Activated CD4-positive, alpha-beta memory T cell treated with anti-CD3 and anti-CD28 coated beads for 36 hours (primary cell): ENCODE measurements at places on chromosomes 1 and 21. TPM values are rescaled to one million over a fixed set of nuclear protein-coding genes. Genes with fewer than 3 reads are reported as not detected.

The PBXIP1 gene
- total RNA-seq: 57.3 TPM

GRCh38 chr1:15400627-15401026 is 9.1 kb upstream of the EFHD2 start:
- no peak overlapping the region for H3K27ac ChIP-seq
- no peak overlapping the region for H3K4me3 ChIP-seq
- H3K36me3 ChIP-seq: no peaks in the 10 kb centered on the region
- no peaks in the 10 kb centered on the region for H3K27me3 ChIP-seq
- no peak for DNase-seq

The UMODL1 gene
- not detected for total RNA-seq

The HECTD3 gene
- 25.0 TPM for total RNA-seq

- H3K27me3 ChIP-seq: no peaks in the 10 kb centered on the region
- no peaks in the 10 kb centered on the region for H3K4me1 ChIP-seq
- no peak overlapping the region for H3K4me3 ChIP-seq
- no peak overlapping the region for H3K27ac ChIP-seq
- H3K36me3 ChIP-seq: no peaks in the 10 kb centered on the region
These were observed 338.4 kb upstream of the TMPRSS15 start for GRCh38 chr21:18741954-18742353.

DNA sequence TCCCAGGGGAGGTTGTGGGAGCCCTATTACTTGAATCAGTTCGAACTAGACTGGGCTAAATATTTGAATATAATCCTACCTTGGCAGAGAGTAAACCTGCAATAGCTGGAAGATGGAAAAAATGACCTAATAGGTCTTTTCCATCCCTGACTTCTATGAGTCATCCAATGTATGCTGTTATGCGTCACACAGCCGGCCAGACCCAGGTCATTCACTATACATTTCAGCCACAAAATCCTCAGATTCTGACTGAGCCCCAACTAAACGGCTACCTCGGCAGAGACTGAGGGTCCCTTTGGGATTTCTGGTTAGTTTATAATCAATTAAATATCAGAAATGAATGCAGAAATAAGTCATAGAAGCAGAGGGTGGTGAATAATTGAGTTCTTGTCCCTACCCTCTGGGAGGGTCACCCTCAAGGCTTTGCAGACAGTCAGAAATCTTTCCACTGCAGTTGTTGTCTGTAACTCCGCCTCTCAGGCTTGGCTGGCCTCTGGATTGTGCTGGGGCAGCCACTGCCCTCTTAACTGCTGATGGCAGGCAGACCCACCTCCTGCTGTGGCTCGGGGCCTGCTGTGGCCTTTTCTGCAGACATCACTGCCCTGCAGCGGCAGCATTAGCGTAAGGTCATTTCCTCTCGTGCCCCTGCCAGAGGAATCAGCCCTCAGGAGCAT is 240.5 kb downstream of the TGFB2 start:
- H3K4me1 ChIP-seq: no peaks in the 10 kb centered on the region
- DNase-seq: no peak

The TNN gene
- total RNA-seq: not detected

The MX2 gene
- total RNA-seq: 26.9 TPM

- no peak overlapping the region for H3K4me3 ChIP-seq
- no peak for DNase-seq
- peaks cover 2% of the 10 kb centered on the region for H3K4me1 ChIP-seq
- no peaks in the 10 kb centered on the region for H3K27me3 ChIP-seq
- no peak overlapping the region for H3K27ac ChIP-seq
These were observed 14.5 kb upstream of the ERRFI1 start for GRCh38 chr1:8040586-8040985.

GRCh38 chr1:75522389-75522788 is 88.5 kb downstream of the SLC44A5 start:
- DNase-seq: no peak
- H3K36me3 ChIP-seq: no peaks in the 10 kb centered on the region
- peaks cover 5% of the 10 kb centered on the region for H3K27me3 ChIP-seq

DNA sequence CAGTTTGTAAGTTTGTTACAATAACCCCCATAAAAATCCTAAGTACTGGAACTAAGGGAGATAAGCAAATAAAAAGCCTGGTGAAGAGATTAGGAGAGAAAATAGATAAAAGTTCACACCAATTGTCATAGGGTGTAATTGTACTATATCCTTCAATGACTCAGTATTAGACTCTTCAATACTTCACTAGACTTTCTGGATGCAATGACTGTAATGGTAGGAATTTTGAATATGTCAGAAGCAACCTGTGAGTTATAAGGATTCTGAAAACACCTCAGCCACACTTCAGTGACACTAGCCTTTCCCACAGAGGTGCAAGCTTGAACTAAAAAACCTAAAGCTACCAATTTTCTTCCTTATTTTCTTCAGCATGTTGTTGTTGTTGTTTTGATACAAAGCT is 147.9 kb downstream of the PTGER3 start:
- DNase-seq: no peak
- no peaks in the 10 kb centered on the region for H3K4me1 ChIP-seq
- H3K27ac ChIP-seq: no peak overlapping the region
- H3K36me3 ChIP-seq: no peaks in the 10 kb centered on the region

GRCh38 chr1:202234331-202235002 is 40.9 kb downstream of the LGR6 start:
- H3K27ac ChIP-seq: no peak overlapping the region
- no peak for DNase-seq
- peaks cover 15% of the 10 kb centered on the region for H3K27me3 ChIP-seq
- H3K4me3 ChIP-seq: no peak overlapping the region
- no peaks in the 10 kb centered on the region for H3K36me3 ChIP-seq
- H3K4me1 ChIP-seq: peaks cover 7% of the 10 kb centered on the region

DNA sequence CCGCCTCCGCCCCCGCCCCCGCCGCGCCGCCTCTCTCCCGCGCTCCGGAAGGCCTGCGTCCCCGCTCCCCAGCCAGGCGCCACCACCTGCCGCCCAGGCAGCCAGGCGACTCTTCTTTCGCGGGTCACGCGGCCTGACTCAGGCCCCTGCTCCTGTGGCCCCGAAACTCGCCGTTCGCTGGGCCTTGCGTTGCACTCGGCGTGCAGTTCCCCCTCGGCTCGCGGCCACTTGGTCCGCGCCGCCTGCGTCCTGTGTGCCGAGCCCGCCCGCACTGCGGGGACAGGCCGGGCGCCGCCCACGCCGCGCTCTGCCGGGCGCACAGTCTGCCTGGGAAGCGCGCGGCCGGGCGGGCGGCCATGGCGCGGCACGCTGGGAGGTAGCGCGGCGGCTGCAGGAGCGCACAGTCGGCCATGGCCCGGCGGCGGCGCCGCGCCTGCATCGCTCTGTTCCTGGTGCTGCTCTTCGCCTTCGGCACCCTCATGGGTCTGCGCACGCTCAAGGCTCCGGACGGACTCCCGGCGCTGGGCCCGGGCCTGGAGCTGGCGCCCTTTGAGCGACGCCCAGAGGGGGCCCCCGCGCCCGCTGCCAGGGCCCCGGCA is at the start of gene MANEAL:
MANEAL (plus strand) TSS at position 75 of the 599 bp plus-strand sequence; CDS start at position 411, 336 bp downstream.
- peak within 1 kb of the TSS; percentile 59 for H3K4me3 ChIP-seq
- peaks cover 19% of the 10 kb centered on the region for H3K4me1 ChIP-seq
- no peak within 1 kb of the TSS for H3K27ac ChIP-seq
- H3K36me3 ChIP-seq: no peaks in the 10 kb centered on the region

- no peaks in the 10 kb centered on the region for H3K27me3 ChIP-seq
- peaks cover 14% of the 10 kb centered on the region for H3K4me1 ChIP-seq
- peak; percentile 75 for DNase-seq
- no peak overlapping the region for H3K4me3 ChIP-seq
- H3K27ac ChIP-seq: no peak overlapping the region
These were observed 58.4 kb upstream of the COL6A1 start for GRCh38 chr21:45923146-45923545.

DNA sequence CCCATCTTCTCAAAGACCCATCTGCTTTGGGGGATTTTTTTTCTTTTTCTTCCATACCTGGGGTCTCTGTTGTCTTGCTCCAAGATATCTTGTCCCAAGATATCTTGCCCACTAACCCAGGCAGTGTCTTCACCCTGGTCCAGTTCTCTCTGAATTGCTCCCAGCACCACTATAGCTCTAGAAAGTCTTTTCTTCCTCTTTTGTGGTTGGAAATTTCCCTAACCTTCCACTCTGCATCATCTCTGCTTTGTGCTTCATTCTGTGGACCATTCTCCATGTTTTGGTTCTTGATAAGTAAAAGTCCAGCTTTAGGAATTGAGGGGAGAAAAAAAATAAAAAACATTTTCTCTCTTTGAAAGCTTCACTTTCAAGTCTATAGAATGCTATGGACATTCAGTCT is 20.9 kb downstream of the STYXL2 start:
- DNase-seq: no peak
- no peaks in the 10 kb centered on the region for H3K36me3 ChIP-seq
- no peak overlapping the region for H3K4me3 ChIP-seq
- no peaks in the 10 kb centered on the region for H3K27me3 ChIP-seq
- peaks cover 13% of the 10 kb centered on the region for H3K4me1 ChIP-seq

DNA sequence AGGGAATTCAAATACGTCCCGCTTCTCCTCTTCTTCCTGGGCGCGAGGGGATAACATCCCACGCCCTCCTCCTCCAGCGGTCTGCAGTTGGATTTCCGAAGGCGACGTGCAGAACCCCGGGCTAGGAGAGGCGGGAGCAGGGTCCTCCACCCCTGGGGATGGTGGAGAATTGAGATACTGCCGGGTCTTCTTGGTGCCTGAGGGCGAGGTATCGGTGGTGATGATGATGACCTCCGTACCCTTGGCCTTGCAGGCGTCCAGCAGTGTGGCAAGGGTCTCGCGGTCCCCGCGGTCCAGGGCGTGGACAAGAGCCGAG is 3.2 kb upstream of the LIX1L start:
- peak overlapping the region; percentile 75 for H3K27ac ChIP-seq
- no peaks in the 10 kb centered on the region for H3K27me3 ChIP-seq
- peaks cover 46% of the 10 kb centered on the region for H3K4me1 ChIP-seq
- H3K36me3 ChIP-seq: peaks cover 1% of the 10 kb centered on the region

DNA sequence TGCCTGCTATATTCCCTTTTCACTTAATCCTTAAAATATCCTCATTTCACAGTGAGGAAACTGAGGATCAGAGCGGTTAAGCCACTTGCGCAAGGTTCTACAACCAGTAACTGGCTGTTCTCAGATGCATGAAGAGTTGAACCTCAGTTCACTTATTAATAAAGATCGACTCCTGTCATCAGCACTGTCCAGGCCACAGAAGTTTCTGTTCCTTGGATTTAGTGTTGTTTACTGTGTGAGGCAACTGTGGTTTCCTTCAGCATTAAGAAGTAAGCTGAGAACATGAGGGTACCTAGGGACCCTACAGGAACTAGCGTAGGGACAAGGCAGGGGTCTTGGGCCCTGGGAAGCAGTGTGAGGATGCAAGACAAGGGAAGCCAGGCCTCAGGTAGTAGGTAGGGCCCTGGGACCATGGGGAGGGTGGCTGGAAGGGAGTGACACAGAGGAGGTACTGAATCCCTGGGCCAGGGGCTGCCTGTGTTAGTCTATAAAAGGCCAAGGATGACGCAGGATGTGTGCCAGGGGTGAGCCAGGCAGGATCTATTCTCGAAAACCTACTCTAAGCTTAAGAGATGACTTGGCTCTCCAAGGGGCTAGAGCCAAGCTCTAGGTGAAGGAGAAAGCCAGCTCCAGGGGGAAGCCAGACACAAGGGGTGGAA is 181.2 kb upstream of the CSF3R start:
- H3K27me3 ChIP-seq: no peaks in the 10 kb centered on the region
- no peaks in the 10 kb centered on the region for H3K36me3 ChIP-seq
- no peak overlapping the region for H3K4me3 ChIP-seq
- H3K4me1 ChIP-seq: no peaks in the 10 kb centered on the region
- no peak overlapping the region for H3K27ac ChIP-seq

The S100A16 gene
- total RNA-seq: not detected

DNA sequence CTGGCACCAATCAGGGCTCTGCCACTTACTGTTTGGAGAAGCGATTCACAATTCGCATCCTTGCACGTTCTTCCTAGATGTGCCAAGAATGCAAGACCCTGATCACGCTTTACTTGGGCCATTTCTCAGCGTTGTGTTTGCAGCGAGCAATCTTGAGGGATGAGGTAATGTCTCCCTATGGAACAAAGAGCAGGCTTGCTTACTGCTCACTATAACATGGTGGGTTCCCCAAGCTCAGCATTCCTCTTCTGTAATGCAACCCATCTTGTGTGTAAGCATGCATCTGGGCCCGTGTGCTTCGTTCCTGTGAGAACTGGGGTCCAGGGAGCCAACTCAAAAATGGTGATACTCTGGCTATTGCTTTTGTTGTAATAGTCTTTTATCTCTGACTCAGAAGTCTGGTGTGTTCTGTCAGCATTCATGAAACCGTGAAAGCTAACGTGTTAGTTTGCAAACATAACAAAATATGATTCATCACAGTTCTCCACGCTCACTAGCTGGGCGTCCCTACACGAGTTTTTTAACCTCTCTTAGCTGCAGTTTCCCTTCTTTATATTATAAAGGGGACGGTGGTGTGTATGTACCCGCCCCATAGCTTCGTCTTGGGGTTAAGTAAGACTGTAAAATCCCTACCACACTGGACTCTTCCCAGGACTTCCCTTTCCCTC is 33.3 kb downstream of the DNTTIP2 start:
- no peak for DNase-seq
- H3K4me3 ChIP-seq: peak overlapping the region; percentile 88
- peaks cover 4% of the 10 kb centered on the region for H3K27me3 ChIP-seq
- peaks cover 5% of the 10 kb centered on the region for H3K36me3 ChIP-seq

GRCh38 chr1:115193046-115193828 is 103.9 kb upstream of the TSPAN2 start:
- H3K4me1 ChIP-seq: no peaks in the 10 kb centered on the region
- DNase-seq: no peak
- H3K27ac ChIP-seq: no peak overlapping the region
- no peaks in the 10 kb centered on the region for H3K36me3 ChIP-seq

GRCh38 chr21:33940164-33940880 is 24.7 kb upstream of the ATP5PO start:
- no peaks in the 10 kb centered on the region for H3K27me3 ChIP-seq
- H3K4me1 ChIP-seq: peaks cover 73% of the 10 kb centered on the region

The F3 gene
- total RNA-seq: 0.15 TPM

DNA sequence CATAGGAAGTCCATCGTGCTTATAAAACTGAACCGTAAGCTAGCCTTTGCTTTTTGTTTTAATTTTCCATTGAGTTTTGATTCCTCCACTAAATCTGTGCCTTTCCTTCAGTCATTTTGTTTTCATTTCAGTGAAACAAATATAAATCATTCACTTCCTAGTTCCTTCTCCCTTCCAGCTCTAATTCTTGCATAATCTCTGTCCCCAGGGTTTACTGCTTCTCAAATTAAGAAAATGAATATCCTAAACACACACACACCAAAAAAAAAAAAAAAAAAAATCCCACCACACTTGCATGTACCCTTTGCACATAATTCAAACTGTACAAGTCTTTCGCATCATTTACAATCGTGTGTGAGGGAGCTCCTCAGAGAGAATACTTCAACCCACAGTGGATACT is 6.8 kb downstream of the KCNH1 start:
- peaks cover 14% of the 10 kb centered on the region for H3K27me3 ChIP-seq
- no peaks in the 10 kb centered on the region for H3K4me1 ChIP-seq

The HORMAD1 gene
- not detected for total RNA-seq

DNA sequence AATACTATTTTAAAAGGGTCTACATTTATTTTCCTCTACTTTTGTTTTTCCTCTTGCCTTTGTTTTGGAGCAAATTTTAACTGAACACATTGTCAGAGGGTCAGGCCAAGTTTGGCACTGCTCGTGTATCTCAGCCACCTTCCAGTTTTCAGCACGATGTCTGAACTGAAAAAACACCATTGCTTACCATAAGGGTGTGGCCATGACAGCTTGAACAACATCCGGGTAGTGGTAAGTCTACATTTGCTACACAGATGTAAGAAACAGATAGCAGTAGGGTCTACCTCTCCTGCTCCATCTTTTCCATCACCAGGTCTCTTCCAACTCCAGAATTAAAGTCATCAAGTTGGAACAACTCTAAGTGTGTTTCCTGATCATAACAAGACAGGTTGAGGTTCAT is 4.2 kb downstream of the HIVEP3 start:
- no peak for DNase-seq
- peak overlapping the region; percentile 81 for H3K27ac ChIP-seq
- peaks cover 71% of the 10 kb centered on the region for H3K4me1 ChIP-seq

The CALML6 gene
- total RNA-seq: 0.26 TPM
